ENCODE measurements at places on chromosomes 1 and 21. TPM values are rescaled to one million over a fixed set of nuclear protein-coding genes. Genes with fewer than 3 reads are reported as not detected.

- no peak for DNase-seq
Observed at GRCh38 chr1:207967703-207968102, 56.8 kb upstream of the CD34 start.

DNA sequence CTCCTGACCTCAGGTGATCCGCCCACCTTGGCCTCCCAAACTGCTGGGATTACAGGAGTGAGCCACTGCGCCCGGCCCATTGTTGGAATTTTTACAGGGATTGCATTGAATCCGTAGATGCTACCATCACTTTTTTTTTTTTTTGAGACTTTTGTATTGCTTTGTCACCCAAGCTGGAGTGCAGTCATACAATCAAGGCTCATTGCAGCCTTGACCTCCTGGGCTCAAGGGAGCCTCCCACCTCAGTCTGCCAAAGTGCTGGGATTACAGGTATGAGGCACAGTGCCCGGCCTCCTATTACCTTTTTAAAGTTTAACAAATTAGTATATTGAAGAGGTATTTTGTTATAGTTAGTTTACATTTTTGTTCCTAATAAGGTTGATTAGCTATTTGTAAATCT, 62.2 kb upstream of the SLC45A1 start:
- no peak for DNase-seq

- no peak for DNase-seq
Observed at GRCh38 chr1:23936481-23937176, 23.0 kb upstream of the PNRC2 start.

- peak; percentile 67 for DNase-seq
Observed at GRCh38 chr1:10074059-10074851, 41.5 kb downstream of the UBE4B start.

DNA sequence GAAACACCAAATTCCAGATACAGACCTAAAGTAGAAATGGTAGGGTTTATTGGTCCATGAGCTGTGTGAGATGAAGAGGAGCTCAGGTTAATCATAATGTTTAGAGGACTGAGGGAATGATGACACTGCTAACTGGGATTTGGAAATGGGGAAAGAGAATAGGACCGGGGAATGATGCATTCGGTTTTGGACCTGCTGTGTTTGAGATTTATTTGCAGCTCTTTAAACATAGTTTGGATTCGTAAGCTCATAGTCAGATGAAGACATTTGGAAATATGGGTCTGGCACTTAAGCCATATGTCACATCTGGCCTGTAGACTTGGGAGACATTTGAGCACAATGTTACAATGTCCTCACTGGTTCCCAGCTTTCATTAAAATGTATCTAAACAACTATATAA, 127.9 kb upstream of the DUSP10 start:
- no peak for DNase-seq

DNA sequence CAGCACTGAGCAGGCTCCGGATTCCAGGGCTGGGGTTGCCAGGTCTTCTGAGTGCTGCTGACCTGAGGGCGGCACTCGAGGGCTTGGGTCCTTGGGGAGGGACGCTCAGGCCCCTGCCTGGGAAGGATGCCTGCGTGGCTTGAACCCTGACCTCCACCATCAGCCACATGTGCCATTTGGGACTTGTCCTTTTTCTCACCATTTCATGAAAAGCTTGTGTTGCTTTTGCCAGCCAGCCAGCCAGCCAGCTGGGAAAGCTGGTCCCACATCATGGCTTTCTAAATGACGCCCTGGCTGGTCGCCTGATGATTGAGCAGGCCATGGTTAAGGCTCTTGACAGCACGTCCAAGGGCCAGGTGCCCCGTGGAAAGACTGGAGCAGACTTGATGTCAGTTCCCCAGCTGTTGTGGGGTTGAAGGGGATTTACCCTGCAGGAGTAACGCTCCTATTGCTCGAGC, 168.7 kb downstream of the CAMTA1 start:
- DNase-seq = no peak

- DNase-seq = no peak
Observed at GRCh38 chr1:24958766-24959622, 28.9 kb upstream of the RUNX3 start.

GRCh38 chr1:197393105-197393504, 125.1 kb downstream of the CRB1 start:
- DNase-seq = no peak

DNA sequence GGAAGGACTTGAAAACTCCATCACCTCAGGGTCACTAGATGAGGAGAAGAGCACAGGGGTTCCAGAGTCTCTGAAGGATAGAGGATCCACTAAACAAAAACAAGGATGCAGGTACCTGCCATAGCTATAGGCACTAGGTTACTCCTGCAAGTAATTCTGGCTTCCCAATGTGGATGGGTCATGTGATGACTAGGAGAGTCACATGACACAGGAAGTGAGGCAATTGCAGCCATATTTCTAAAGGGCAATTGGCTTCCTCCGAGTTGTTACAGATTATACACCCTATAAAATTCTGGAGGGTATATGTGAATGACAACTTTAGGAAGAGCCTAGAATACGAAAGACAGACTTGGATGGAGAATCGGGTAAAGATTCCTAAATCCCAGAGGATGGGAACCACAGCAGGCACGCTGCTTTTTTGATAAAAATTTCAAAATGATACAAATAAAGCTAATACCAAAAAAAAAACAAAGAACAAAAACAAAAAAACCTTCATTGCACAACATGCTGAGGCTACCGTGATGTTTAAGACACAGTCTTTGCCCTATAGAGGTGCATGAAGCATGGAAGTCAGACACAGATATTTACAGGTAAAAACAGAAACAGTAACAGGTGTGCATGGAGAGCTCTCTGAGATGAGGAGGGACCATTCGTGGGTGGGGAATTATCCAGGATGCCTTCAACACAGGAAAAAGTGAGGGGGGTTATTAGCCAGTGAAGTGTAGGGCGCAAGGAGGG, 10.5 kb downstream of the MTX1 start:
- DNase-seq = no peak

CELA2B gene
- total RNA-seq = not detected

TDRD10 gene
- 11.7 TPM for total RNA-seq
